ENCODE measurements at places on chromosomes 12 and 14.

GRCh38 chr14:87199381-87199780 lies 793.6 kb downstream of the GALC start:
- DNase-seq = no peak

DNA sequence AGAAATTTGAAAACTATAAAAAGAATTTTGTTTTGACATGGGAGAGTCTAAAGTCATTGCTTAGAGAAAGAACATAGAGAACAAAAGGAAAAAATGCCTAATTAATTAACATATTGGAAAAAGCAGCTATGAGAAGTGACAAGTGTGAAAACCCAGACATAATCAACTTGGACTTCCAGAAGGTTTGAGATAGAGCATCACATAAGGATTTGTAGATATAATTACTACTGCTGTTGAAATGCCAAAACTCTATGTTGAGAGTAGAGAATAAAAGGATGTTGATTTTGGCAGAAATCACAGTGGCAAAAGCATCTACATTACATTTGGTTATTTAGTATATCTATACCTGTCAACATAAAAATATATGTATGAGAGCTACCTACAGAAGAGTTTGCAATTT lies 135.1 kb downstream of the SLC41A2 start:
- DNase-seq = no peak

DNA sequence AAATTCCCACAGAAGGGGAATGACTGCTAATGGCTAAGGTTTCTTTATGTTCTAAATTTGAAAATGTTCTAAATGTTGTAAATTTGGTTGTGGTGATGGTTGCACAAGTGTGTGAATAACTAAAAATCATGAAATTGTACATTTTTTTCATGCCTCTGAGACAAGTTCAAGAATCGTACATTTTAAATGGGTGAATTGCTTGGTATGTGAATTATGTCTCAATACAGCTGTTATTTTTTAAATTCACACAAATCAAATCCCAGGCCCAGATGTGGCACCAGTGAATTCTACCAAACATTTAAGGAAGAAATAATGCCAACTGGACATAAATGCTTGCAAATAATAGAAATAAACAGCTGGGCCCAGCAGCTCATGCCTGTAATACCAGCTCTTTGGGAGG lies 28.6 kb upstream of the RND1 start:
- DNase-seq = no peak

DNA sequence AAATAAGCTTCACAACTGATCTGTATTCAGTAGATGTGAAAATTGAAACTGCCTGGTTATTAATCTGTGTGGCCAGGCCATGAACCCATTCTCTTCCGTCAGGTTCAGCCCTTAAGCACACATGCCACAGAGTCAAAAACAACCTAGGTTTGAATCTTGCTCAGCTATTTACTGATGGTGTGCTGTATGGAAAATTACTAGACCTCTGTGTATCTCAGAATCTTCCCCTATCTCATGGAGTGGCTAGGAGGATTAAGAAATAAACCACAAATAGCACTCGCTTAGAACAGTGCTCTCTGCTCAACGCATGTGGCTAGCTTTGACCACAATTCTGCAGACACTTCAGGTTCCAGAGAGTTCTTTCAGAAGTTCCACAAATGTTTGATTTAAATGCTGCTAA lies 240.7 kb upstream of the PLEKHG7 start:
- DNase-seq = no peak

GRCh38 chr14:50659327-50659974 lies 8.7 kb downstream of the SAV1 start:
- no peak for DNase-seq

DNA sequence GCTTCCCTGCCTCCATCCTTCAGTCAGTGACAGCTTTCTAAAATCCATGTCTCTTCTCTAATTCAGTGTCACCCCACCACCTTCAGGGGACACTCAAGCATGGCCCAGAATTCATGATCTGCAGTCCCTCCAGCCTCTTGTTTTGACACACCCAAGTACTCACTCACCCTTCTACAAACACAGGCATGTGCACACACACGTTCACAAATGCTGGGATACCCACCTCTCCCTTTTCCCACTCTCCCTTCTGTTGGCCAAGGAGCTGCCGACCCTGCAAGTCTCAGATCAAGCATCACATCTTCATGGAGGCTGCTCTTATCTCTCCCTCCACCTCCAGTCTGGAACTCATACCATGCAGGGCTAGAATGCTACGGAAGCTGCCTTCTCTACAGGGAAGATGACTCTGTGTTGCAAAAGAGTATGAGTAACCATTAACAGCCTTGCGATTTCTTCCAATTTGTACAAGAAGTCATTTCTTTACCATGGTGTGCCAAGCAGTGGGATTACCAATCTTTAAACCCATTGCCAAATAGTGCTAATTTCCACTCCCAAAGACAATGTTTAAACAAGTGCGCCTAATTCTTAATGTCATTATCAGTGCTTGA lies 196.1 kb downstream of the BCL11B start:
- no peak for DNase-seq

DNA sequence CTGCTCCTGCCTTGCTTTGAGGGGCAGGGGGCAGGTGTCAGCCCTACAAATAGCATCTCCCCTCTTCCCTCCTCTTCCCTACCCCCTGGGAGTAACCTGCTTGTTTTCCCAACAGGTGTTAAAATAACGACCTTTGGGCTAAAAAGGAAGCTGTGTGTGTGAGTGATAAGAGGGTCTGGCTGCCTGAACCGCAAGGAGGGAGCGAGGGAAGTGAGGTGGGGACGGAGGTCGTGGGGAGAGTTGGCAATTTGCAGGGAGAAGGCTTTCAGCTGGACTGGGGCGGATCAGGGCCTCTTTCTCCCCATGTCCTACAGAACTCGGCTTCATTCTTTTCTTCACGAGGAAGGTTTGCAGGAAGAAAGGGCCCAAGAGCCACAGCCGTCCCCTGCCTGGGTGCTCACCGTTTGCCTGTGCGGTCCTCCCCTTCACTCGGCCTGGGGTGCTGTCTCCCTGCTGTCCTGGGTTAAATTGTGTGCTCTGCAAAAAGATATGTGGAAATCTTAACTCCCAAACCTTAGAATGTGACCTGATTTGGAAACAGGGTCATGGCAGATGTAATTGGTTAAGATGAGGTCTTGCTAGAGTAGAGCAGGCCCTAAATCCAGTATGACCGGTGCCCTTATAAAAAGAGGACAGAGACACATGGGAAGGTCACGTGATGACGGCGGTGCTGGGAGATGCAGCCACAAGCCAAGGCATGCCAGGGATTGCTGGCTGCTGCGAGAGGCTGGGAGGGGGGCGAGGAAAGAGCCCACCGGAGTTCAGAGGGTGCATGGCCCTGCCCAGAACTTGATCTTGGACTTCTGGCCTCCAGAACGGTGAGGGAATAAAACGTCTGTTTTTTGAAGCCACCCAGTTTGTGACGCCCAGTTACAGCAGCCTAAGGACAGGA lies 38.7 kb upstream of the NCOR2 start:
- DNase-seq = no peak

GRCh38 chr12:128442096-128442495 lies 175.1 kb downstream of the TMEM132C start:
- no peak for DNase-seq

DNA sequence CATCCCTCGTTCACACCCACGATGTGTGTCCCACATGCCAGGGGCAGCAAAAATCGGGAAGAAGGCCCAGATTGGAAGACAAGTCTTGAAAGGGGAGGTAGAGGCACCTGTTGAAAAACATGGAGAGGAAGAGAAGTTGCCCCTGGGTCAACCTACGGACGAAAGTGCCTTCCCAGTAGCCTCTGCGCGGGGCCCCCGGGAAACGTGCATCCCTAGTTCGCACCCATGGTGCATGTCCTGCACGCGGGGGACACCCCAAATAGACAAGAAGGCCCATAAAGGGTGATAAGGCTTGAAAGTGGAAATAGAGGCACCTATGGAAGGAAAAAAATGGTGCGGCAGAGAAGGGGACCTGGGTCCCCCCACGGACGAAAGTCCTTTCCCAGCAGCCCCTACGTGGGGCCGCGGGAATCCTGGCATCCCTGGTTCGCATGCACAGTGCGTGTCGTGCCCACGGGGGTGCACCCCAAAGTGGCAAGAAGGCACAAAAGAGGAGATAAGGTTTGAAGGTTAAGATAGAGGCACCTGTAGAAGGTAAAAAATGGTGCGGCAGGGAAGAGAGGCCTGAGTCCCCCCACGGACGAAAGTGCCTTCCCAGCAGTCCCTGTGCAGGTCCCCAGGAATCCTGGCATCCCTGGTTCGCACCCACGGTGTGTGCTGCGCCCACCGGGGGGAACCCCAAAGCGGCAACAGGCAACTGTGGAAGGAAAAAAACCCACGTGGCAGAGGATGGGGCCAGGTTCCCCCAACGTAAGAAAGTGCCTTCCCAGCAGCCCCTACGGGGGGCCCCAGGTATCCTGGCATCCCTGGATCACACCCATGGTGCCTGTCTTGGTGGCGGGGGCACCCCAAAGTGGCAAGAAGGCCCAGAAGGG lies 278.3 kb downstream of the ALG10 start:
- DNase-seq = no peak

Measured in kidney glomerular epithelial cell (primary cell).